ENCODE measurements at places on chromosomes 3 and 15. TPM values are rescaled to one million over a fixed set of nuclear protein-coding genes. Genes with fewer than 3 reads are reported as not detected.

Gene SPRED1
- total RNA-seq: 15.5 TPM

Gene NPAP1
- not detected for total RNA-seq

Gene CIDEC
- total RNA-seq: 92.0 TPM

Gene TIMP4
- total RNA-seq: 13.1 TPM

Gene GOLGA6D
- not detected for total RNA-seq

Gene PRR23E
- total RNA-seq: not detected
